ENCODE measurements at places on chromosomes 4 and X. TPM values are rescaled to one million over a fixed set of nuclear protein-coding genes. Genes with fewer than 3 reads are reported as not detected.

Gene DIPK2B
- total RNA-seq: 52.3 TPM

Gene SYTL5
- under 0.01 TPM for total RNA-seq

Gene STIM2
- 8.9 TPM for total RNA-seq

Gene F11
- not detected for total RNA-seq

Gene PFKFB1
- total RNA-seq: under 0.01 TPM

DNA sequence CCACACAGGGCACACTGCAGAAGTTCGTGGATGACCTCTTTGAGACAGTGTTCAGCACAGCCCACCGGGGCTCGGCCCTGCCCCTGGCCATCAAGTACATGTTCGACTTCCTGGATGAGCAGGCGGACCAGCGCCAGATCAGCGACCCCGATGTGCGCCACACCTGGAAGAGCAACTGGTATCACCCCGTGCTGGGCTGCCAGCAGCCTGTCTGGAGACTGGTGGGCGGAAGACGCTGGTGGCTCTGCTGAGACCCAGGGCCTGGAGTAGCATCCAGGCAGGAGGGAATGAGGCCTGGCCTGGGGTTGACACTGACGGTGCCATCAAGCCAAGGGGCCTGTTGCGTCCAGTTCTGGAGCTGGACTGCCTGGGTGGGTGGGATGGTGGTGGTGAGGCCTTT lies 8.6 kb downstream of the LAGE3 start:
- no peak for DNase-seq

- DNase-seq: peak; percentile 2
Observed at GRCh38 chrX:105975382-105975781, 63.1 kb downstream of the SERPINA7 start.

GRCh38 chr4:13509442-13509841 lies 25.3 kb upstream of the RAB28 start:
- DNase-seq: no peak

DNA sequence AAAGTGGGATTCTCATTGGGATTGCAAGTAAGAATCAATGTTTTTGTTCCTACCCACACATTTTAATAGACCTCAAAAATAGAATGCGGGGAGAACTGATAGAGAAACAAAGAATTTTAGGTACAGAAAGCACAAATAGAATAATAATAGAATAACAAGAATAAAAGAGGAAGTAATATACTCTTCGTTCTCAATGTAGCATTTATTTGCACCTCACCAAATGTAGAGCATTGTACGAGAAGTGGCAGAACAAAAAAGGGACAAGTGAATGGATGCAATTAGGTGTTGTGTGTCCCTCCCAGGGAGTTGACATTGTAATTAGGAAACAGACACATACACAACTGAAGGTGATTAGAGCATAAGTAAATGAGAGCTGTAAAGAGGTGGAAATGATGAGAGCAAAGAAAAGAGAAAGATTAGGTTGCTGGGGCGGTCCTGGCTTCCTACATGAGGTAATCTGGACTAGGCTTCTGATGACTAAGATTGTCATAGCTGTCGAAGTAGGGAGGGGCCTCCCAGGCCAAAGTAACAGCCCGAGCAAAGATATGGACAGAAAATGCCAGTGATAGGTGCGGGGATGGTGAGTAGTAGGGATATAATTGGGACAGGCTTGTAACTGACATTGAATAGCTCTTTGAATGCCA lies 10.4 kb downstream of the RAB9A start:
- DNase-seq: peak; percentile 55

- DNase-seq: no peak
Observed at GRCh38 chr4:40987151-40987550, 227.2 kb downstream of the APBB2 start.

GRCh38 chr4:105126311-105127169 lies 20.1 kb upstream of the TET2 start:
- peak; percentile 52 for DNase-seq

- peak; percentile 23 for DNase-seq
Observed at GRCh38 chr4:152556283-152556682, 20.4 kb upstream of the FBXW7 start.

Measured in lung microvascular endothelial cell (primary cell).